ENCODE measurements at places on chromosomes 2 and 18. TPM values are rescaled to one million over a fixed set of nuclear protein-coding genes. Genes with fewer than 3 reads are reported as not detected.
A peak's percentile ranks its signal among the peaks of the same experiment; 100 is the strongest.

The CDK15 gene
- total RNA-seq, result 3.9 TPM

The PLCL1 gene
- total RNA-seq, result 14.8 TPM

The SPR gene
- 16.1 TPM for total RNA-seq

The PRADC1 gene
- 15.9 TPM for total RNA-seq

The EVX2 gene
- total RNA-seq, result not detected

The PAIP2B gene
- 4.9 TPM for total RNA-seq

The VIL1 gene
- total RNA-seq, result 0.65 TPM

The MYCN gene
- total RNA-seq, result 0.45 TPM

The ATIC gene
- 40.3 TPM for total RNA-seq

The GPR55 gene
- not detected for total RNA-seq

DNA sequence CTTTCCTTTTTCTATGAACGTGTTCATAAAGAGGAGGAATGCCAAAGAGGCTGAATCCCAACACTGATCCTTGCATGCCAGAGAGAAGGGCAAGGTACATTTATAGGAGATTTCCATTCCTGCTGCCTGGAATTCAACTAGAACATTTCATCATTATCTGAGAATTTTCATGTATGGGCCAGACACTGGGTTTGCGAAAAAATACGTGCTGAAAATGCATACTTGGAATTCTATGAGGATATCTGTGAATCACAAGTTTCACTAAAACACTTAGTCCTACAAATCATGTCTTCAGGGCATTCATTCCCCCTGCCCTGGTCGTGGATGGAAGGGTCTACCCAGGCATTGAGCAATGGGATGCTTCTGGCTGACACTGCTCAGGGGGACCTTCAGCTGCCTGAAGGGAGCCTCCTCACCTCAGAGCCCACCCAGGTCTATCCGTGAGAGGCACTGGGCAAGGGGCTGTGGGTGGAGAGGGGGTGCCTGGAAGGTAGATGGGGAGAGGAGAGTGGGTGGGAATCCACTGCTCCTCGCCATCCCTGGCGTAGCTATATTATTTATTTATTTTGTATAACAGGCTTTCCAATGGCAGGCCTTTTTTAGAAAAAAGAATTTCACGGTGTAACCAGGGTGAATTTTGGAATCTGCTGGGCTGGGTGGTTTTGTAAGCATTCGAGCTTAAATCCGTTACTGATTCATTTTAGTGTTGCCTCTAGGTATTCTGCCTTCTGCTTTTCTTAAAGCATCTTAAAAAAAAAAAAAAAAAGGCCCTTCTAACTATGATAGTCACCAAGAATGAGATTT lies 560.6 kb upstream of the ID2 start:
- no peak overlapping the region for H3K4me3 ChIP-seq
- H3K4me1 ChIP-seq, result peaks cover 5% of the 10 kb centered on the region
- H3K36me3 ChIP-seq, result no peaks in the 10 kb centered on the region
- no peak overlapping the region for H3K27ac ChIP-seq
- no peak for DNase-seq
- no peaks in the 10 kb centered on the region for H3K27me3 ChIP-seq

DNA sequence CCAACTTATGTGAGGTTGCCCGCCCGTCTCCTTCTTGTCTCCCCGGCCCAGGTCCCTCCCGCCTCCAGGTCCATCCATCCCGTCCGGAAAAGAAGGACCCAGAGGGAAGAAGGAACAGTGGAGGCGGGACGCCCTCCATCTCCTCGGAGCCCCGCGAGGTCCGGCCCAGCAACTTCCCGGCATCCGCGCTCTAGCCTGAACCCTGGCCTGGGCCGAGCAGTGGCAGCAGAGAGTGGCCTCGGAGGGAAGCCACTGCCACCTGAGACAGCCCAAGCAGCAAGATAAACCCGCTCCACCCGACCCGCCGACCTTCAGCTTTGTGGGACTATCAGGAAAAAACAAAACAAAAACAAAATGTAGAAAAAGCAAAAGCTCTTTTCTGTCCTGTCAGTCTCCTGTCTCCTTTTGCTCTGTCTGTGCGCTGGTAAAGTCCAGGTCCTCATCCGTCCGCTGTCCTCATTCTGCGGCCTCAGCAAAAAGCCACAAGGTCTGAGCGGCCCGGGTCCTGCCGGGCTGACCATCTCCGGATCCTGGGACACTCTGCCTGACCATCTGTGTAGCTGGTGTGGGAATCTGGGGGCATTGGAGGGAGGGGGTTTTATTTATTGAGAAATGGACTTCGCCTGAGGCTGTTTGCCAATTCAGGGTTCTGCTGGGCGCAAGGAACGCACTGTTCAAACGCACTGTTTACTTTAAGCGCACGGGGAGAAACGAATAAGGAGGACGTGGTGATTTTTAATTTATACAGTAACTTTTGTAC lies 3.1 kb downstream of the DLX1 start:
- no peak overlapping the region for H3K4me3 ChIP-seq
- H3K36me3 ChIP-seq, result no peaks in the 10 kb centered on the region
- no peaks in the 10 kb centered on the region for H3K27me3 ChIP-seq

DNA sequence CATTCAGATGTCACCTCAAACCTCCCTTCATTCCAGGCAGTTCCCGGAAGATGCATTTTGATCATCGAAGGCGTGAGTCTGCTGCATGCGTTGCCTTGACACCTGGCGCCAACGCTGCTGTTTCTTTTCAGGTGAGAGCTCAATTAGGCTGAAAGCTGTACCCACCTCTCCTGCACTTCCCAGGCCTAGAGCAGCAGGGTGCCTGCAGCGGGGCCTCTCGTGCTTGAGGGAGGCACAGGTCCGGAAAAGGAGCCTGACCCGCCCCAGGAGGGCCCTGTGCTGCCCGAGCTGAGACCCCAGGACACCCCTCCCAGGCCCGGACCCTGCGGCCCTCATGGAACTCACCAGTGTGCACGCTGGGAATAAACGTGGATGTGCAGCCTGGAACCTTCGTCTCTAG lies 31.4 kb upstream of the KCNG2 start:
- no peak overlapping the region for H3K4me3 ChIP-seq
- H3K4me1 ChIP-seq, result no peaks in the 10 kb centered on the region
- H3K27ac ChIP-seq, result no peak overlapping the region
- DNase-seq, result peak; percentile 69

- DNase-seq, result no peak
- no peaks in the 10 kb centered on the region for H3K4me1 ChIP-seq
- H3K27me3 ChIP-seq, result no peaks in the 10 kb centered on the region
- H3K36me3 ChIP-seq, result no peaks in the 10 kb centered on the region
- H3K27ac ChIP-seq, result no peak overlapping the region
- no peak overlapping the region for H3K4me3 ChIP-seq
These were observed 733 bp downstream of the C2orf74 start for GRCh38 chr2:61162721-61163120.

GRCh38 chr2:71157124-71157793 lies 26.8 kb downstream of the MPHOSPH10 start:
- H3K4me1 ChIP-seq, result no peaks in the 10 kb centered on the region
- no peak overlapping the region for H3K27ac ChIP-seq
- no peaks in the 10 kb centered on the region for H3K36me3 ChIP-seq
- DNase-seq, result no peak
- no peak overlapping the region for H3K4me3 ChIP-seq
- H3K27me3 ChIP-seq, result no peaks in the 10 kb centered on the region

- no peaks in the 10 kb centered on the region for H3K4me1 ChIP-seq
- H3K4me3 ChIP-seq, result no peak overlapping the region
- no peaks in the 10 kb centered on the region for H3K27me3 ChIP-seq
- DNase-seq, result no peak
- H3K36me3 ChIP-seq, result no peaks in the 10 kb centered on the region
These were observed 194.9 kb downstream of the GALNT1 start for GRCh38 chr18:35776473-35776872.

- no peaks in the 10 kb centered on the region for H3K4me1 ChIP-seq
- H3K36me3 ChIP-seq, result no peaks in the 10 kb centered on the region
- H3K27me3 ChIP-seq, result no peaks in the 10 kb centered on the region
- no peak overlapping the region for H3K4me3 ChIP-seq
These were observed 114.2 kb downstream of the SGPP2 start for GRCh38 chr2:222538535-222538934.

DNA sequence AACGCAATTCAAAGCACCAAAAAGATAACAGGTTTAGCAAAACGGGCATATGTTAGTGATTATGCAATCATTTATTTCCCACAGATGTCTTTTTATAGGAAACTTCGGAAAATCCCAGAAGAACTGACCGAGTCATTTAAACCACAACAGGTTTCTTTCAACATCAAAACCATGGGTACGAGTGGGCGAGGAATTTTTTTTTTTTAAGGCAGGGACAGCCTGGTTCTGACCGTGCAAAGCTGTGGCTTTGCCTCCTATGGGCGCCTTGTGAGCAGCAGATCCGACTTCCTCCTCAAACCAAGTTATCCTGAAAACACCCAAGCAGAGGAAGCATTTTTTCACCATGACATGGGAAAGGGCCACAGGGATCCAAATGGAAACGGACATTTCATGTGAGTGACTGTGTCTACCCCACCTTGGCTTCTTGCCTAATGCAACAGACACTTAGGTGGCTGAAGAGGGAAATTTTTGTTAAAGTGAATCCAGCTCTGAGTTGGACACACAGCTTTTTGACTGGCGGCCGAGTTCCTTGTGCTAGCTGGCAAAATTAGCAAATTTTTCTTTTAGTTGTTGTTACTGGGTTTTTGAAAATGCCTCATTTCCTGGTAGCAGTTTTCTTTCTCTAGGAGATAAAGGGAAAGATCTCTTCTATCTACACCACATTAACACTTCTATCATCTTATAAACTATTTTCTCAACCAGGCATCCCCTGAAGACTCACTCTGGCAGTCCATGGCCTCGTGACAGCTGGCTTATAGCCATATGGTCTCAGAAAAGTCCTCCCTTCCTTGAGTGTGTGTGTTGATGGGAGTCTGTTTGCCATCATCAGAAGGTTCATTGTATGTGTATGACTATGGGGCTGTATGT lies 487.4 kb upstream of the ZEB2 start:
- H3K4me3 ChIP-seq, result no peak overlapping the region
- no peaks in the 10 kb centered on the region for H3K27me3 ChIP-seq
- H3K4me1 ChIP-seq, result peaks cover under 1% of the 10 kb centered on the region
- peak; percentile 77 for DNase-seq
- H3K36me3 ChIP-seq, result no peaks in the 10 kb centered on the region

- H3K4me1 ChIP-seq, result no peaks in the 10 kb centered on the region
- no peaks in the 10 kb centered on the region for H3K27me3 ChIP-seq
- no peak for DNase-seq
These were observed 362.5 kb upstream of the ACVR2A start for GRCh38 chr2:147482111-147482895.

- no peak overlapping the region for H3K27ac ChIP-seq
- H3K27me3 ChIP-seq, result no peaks in the 10 kb centered on the region
- peaks cover 11% of the 10 kb centered on the region for H3K4me1 ChIP-seq
- no peaks in the 10 kb centered on the region for H3K36me3 ChIP-seq
- H3K4me3 ChIP-seq, result no peak overlapping the region
- no peak for DNase-seq
These were observed 348.7 kb upstream of the CDH20 start for GRCh38 chr18:60984510-60984909.

GRCh38 chr18:63233334-63233733 lies 86.2 kb downstream of the BCL2 start:
- H3K4me1 ChIP-seq, result peaks cover 10% of the 10 kb centered on the region
- H3K27me3 ChIP-seq, result no peaks in the 10 kb centered on the region
- no peak overlapping the region for H3K27ac ChIP-seq

GRCh38 chr18:44833786-44834185 lies 153.1 kb downstream of the SETBP1 start:
- H3K27ac ChIP-seq, result no peak overlapping the region
- no peaks in the 10 kb centered on the region for H3K36me3 ChIP-seq
- no peak overlapping the region for H3K4me3 ChIP-seq
- DNase-seq, result no peak
- peaks cover 4% of the 10 kb centered on the region for H3K4me1 ChIP-seq

DNA sequence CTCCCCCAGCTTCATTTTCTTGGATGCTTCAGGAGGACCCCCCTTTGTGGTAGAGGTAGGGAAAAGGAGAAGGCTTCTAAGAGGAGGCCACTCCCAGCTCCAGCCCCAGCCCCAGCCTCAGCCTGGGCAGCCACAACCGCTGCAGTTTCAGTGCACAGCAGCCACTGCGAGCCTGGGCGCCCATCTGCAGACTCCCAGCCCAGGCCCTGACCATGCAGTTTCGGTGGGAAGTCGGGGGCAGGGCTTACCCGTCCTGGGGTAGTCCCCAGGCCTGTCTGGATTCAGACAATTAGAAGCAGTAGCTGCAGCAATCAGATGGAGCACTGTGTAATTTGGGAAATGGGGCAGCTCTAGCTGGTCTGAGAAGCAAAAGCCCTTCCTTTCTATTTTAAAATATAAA lies 28.6 kb downstream of the ITM2C start:
- H3K4me1 ChIP-seq, result no peaks in the 10 kb centered on the region
- H3K4me3 ChIP-seq, result no peak overlapping the region
- no peak overlapping the region for H3K27ac ChIP-seq

DNA sequence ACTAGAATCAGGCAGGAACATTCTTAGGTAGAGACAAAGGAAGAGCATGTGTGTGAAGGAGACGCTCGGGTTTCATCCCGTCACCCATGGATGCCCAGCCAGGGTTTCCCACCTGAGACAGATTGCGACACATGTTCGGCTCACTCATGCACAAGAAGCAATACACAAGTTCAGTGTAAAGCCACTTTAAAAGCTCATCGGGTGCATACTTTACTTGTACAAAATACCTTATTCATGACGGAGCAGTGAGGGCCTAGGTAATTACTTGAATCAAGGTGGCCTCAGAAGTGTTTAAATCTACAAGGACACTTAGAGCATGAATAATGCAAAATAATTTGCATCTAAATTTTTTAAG lies 42.0 kb downstream of the ZEB2 start:
- no peak for DNase-seq
- no peak overlapping the region for H3K4me3 ChIP-seq
- H3K36me3 ChIP-seq, result no peaks in the 10 kb centered on the region
- peak overlapping the region; percentile 25 for H3K27ac ChIP-seq

DNA sequence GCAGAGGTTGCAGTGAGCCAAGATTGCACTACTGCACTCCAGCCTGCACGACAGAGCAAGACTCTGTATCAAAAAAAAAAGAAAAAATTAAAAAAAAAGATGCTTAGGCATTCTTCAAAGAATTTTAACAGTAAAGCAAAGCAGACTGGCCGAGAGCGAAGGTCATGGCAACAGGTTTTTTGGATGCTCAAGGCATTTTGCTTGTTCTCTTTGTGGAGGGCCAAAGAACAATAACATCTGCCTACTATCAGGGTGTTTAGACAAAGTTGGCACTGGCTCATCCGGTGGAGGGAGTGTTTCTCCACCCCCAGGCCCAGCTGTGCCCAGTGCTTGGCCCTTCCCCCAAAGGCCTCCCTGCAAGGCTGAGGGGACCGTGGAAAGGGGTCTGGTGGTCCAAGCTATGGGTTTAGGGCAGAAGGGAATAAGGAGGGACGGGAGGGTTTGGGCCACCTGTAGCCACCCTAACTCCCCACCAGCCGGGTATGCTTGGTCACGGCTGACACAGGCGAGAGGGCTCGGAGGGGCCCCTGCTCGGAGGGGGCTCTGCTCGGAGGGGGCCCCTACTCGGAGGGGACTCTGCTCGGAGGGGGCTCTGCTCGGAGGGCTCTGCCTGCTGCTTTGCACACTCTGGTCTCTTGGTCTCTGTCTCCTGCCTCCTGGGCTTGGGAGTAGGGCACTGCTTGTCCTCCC lies 26.7 kb upstream of the ALLC start:
- no peak overlapping the region for H3K27ac ChIP-seq
- no peaks in the 10 kb centered on the region for H3K27me3 ChIP-seq
- H3K4me1 ChIP-seq, result no peaks in the 10 kb centered on the region
- DNase-seq, result no peak
- H3K4me3 ChIP-seq, result no peak overlapping the region

All from aorta (tissue), 5 donors.